ENCODE measurements at places on chromosomes 16 and 17. TPM values are rescaled to one million over a fixed set of nuclear protein-coding genes. Genes with fewer than 3 reads are reported as not detected.

DNA sequence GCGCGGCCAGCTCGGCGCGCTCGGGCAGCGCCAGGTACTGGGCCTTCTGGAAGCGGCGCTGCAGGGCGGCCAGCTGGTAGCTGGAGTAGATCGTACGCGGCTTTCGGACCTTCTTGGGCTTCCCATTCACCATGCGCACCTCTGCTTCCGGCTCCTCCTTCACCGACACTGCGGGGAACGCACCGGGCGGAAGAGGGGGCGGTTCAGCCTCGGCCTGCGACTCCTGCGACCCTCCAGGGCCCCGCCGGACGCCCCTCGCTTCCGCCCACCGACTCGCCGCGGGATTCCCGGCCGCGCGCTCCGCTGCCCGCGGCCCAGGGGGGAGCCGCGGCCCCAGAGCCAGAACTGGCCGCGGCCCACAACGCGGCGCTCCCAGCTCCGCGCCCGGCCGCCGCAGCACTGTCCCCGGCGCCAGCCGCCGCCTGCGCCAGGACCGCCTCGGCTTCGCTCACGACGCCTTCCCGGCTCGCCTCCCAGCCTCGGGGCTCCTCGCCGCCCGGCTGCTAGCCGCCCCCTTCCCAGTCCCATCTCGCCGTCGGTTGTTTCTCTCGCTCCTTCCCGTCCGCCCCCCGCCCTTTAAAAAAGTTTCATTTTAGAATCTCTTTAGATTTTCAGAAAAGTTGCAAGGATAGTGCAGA lies 1.5 kb downstream of the DLX3 start:
- no peak for DNase-seq

GRCh38 chr17:40458851-40459482 lies 15.7 kb downstream of the IGFBP4 start:
- DNase-seq, result no peak

DNA sequence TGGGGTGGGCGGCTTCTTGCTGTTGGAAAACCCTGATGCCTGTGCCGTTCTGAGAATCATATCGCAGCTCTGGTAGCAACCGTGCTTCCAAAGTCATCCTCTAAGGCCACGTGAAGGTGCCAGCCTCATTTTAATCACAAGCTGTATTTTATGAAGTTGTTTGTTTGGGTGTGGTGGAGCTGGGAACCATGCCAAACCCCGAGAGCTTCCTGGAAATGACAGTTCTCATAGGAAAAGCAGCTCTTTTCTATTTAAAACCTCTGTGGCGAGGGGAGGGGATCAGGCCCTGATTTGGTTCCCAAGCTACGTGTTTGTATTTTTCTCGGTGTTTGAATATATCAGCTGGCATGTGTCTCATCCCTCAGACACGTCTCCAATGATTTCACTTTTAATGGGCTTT lies 21.7 kb downstream of the KNOP1 start:
- DNase-seq, result no peak

DNA sequence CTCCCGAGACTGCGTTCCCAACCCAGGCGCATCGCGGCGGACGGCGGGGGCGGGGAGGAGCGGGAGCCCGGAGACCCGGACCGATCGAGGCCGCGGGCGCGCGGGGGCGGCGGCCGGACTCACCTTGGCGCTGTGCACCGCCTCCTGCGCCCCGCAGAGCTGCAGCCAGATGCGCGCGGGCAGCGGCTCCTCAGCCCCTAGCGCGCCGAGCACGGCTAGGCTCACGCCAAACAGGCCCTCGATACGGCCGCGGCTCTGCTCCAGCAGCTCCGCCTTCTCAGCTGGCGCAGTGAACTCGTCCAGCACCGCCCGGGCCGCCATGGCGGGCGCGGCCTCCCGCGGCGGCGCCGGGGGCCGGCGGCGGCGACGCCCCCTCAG lies 339 bp downstream of the N4BP1 start:
- DNase-seq, result no peak

DNA sequence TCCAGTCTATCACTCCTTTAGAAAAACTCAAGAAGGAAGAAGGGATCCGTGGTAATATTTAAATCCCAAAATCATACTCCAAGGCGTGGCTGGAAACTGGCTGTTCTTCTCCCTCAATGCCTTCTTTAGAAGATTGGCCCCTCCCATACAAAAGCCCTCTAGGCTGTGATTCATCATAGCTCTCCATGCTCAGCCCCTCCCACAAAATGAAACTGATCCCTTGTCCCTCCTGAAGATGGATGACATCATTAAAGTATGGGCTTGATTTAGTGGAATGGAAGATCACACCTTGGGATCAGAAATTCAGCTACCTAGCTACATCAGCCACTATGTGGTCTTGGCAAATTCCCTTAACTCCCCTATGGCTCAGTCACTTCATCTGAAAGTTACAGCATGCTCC lies 4.1 kb downstream of the GRIN2A start:
- no peak for DNase-seq

DNA sequence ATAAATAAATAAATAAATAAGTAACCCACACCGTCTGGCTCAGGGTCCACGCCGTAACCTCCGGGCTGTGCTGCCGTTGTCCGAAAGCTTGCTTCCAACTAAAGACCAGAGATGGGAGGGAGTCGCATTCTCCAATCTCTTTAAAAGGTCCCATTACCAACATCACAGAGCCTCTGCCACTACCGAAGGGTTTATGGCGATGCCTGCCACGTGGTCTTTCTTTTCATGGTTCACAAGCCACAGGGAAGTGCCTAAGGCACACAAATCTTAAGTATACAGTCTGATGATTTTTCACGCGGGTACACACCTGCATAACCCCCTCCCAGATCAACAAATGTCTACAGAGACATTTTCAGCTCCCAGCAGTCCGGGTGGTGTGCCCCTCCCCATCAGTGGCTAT lies 1.4 kb downstream of the COTL1 start:
- no peak for DNase-seq

MPP2 gene
- polyA plus RNA-seq, result 5.9 TPM

USP43 gene
- polyA plus RNA-seq, result 6.2 TPM

Measured in right renal cortex interstitium (tissue), 3 donors.